GM23248 (cell line): ENCODE measurements at places on chromosomes 11 and 22. TPM values are rescaled to one million over a fixed set of nuclear protein-coding genes. Genes with fewer than 3 reads are reported as not detected.

The PLEKHB1 gene
- total RNA-seq = not detected in 2 replicates

The DERL3 gene
- 1.2 and 2.3 TPM in 2 replicates for total RNA-seq

The ART1 gene
- total RNA-seq = not detected in 2 replicates

The OR8G1 gene
- not detected in 2 replicates for total RNA-seq

The OR51B4 gene
- not detected in 2 replicates for total RNA-seq

The HEPHL1 gene
- not detected in 2 replicates for total RNA-seq

The MAP6 gene
- 5.2 and 9.9 TPM in 2 replicates for total RNA-seq

The LIN7C gene
- 47.0 and 51.1 TPM in 2 replicates for total RNA-seq

The MS4A15 gene
- total RNA-seq = not detected in 2 replicates

The TRIM51 gene
- not detected in 2 replicates for total RNA-seq

The MUC5AC gene
- not detected in 2 replicates for total RNA-seq
